ENCODE measurements at places on chromosomes 5 and 9. TPM values are rescaled to one million over a fixed set of nuclear protein-coding genes. Genes with fewer than 3 reads are reported as not detected.
A peak's percentile ranks its signal among the peaks of the same experiment; 100 is the strongest.

ADGRD2 gene
- total RNA-seq = not detected

PCDHB5 gene
- 3.8 TPM for total RNA-seq

GRCh38 chr5:135135530-135136226, 101.7 kb upstream of the PITX1 start:
- no peak for DNase-seq

DNA sequence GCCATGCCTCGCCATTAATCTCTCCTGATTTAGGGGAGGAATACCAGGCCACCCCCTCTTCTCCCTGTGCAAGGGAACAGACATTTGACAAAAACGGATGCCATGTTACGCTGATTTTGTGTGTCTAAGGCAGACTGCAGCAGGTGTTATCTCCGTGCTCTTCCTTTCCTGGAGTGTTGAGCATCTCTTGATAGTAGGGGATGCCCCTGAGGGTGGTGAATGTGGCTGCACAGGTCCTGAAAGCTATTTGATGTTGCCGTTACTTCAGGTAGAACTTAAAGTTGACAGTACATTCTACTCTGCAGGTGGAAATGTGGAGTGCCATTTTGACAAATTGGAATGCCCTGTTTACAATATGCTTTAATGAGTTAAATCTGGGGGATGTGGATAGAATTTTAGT, 21.5 kb downstream of the TENT4A start:
- DNase-seq = no peak

- no peak for DNase-seq
Observed at GRCh38 chr5:137708796-137709559, 26.9 kb downstream of the KLHL3 start.

DNA sequence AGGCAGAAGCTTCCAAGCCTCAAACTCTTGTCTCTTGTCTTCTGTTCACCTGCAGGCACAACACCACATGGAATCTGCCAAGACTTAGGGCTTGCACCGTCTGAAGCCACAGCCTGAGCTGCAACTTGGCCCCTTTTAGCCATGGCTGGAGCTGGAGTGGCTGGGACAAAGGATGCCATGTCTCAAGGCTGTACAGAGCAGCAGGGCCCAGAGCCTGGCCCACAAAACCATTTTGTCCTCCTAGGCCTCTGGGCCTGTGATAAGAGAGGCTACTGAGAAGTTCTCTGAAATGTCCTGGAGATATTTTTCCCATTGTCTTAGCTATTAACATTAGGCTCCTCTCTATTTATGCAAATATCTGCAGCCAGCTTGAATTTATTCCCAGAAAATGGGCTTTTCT, 330.8 kb downstream of the DTWD2 start:
- no peak for DNase-seq

DNA sequence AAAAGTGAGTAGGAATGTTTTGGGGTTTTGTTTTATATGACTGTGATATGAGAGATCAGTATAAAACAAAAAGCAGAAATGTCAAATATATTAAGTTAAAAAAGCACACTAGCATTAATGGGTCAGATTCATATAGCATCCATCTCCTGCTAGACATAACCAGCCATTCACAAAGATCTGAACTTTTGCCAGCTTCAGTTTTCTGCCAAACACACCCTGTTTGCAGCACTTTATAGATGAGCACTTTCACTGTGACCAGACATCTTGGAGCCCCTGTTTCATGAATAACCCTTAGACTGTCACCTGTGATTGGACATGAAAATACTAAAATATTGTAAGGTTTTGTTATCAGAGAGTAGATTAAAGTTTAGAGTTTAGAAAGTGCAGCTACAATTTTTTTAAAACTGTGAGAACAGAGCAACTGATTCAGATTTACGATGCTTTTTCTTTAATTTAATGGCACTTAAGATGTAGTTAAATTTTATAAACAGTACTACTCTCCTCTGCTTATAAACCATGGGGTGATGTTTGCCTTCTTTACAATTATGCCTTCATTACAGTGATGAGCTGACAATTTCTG, 142.6 kb downstream of the KCTD16 start:
- DNase-seq = no peak

GRCh38 chr5:111530298-111530740, 18.0 kb upstream of the STARD4 start:
- DNase-seq = peak; percentile 81

TXNDC8 gene
- total RNA-seq = not detected

DNA sequence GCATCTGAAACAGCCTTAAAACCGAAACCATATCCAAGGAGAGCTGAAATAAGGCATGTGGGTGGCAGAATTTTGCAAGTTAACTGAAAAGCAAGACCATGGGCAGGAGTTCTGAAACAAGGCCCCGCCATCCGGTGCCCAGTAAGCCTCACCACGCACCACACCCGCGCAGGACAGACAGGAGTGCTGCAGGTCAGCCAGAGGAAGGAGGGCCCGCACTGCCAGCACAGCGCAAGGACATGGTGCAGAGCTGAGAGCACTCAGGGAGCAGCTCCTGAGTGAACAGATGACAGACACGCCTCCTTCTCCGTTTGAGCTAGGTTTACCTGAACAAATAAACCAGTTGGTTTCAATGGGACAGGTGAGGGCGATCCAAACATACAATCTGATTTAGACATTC, 16.5 kb upstream of the ISCA1 start:
- DNase-seq = no peak

KIF27 gene
- 4.3 TPM for total RNA-seq

CBY3 gene
- total RNA-seq = not detected

- no peak for DNase-seq
Observed at GRCh38 chr5:17663182-17663581, 28.9 kb downstream of the TAF11L14 start.

ACOT12 gene
- total RNA-seq = not detected

DNA sequence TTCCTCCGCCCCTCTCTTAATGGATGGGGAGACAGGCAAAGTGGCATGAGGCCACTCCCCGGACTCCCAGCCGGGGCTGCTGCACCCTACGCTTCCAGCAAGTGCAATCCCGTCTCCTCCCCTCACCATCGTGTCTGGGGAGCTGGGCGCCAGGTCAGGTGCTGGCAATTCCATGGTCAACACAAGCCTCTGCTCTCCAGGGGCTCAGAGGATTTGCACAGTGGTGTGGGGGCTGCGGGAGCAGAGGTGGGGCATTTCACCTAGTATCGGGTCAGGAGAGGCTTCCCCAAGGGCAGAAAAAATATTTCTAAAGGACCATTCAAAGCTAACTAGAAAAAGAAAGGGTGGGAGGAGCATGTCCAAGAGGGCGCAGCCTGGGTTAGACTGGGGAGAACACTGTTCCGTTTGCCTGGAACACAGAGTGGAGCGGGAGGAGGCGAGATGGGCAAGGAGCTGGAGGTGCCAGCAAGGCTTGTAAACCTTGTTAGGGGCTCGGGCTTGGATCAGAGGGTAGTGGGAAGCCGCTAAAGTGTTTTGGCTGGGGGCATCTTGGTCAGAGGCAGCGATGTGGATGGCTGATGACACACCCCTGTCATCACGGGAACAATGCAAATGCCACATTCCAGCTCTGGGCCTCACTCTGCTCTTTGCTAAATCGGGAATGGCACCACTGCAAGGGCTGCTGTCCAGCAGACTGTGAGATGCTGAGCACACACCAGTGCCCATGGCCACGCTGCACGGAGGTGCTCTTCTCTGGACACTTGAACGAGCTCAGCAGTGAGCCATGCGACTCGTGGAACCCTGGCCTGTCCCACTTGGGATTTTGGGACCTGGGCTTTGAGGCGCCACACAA, 191.7 kb downstream of the CDK5RAP2 start:
- DNase-seq = no peak
